ENCODE measurements at places on chromosomes 3 and 15. TPM values are rescaled to one million over a fixed set of nuclear protein-coding genes. Genes with fewer than 3 reads are reported as not detected.
A peak's percentile ranks its signal among the peaks of the same experiment; 100 is the strongest.

GRCh38 chr3:186283651-186284348 is 78.2 kb downstream of the DGKG start:
- no peaks in the 10 kb centered on the region for H3K36me3 ChIP-seq
- no peak for DNase-seq
- H3K4me1 ChIP-seq = peaks cover 41% of the 10 kb centered on the region

DNA sequence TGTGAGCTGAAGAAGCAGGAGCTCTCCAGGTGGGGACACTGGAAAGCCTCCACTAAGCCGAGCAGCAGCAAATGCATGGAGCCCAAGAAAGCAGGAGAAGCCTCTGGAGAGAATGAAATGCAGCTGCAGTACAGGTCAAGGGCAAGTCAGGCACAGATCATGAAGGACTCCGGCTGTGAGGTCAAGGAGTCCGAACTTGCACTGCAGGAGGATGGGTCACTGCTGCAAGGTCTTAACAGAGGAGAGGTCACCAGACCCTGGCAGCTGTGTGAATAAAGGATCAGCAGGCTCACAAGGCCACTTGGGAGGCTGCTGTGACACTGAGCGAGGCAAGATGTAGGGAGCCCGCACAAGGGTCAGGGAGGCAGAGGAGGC is 24.7 kb upstream of the SLC41A3 start:
- H3K27me3 ChIP-seq = no peaks in the 10 kb centered on the region
- H3K4me3 ChIP-seq = no peak overlapping the region
- peak; percentile 49 for DNase-seq
- no peaks in the 10 kb centered on the region for H3K4me1 ChIP-seq
- no peaks in the 10 kb centered on the region for H3K36me3 ChIP-seq
- no peak overlapping the region for H3K27ac ChIP-seq

DNA sequence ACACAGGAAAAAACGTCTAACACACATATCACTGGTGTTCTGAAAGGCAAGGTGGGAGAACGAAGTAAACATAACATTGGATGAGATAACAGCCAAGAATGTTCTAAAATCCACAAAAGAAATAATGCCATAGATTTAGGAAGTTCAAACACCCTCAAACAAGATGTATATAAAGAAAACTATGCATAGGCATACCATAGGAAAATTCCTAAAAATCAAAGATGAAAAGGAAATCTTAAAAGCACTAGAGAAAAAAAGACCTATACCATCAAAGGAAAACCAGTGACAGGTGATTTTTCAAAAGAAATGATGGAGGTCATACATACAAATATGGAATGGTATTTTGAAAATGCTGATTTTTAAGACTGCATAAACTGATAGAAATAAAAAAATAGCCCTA is 57.3 kb downstream of the GLB1 start:
- no peak overlapping the region for H3K4me3 ChIP-seq
- H3K27ac ChIP-seq = no peak overlapping the region
- DNase-seq = no peak
- no peaks in the 10 kb centered on the region for H3K27me3 ChIP-seq

The HHLA2 gene
- total RNA-seq = not detected

The LYZL4 gene
- total RNA-seq = not detected

The ACTC1 gene
- 4.0 TPM for total RNA-seq

DNA sequence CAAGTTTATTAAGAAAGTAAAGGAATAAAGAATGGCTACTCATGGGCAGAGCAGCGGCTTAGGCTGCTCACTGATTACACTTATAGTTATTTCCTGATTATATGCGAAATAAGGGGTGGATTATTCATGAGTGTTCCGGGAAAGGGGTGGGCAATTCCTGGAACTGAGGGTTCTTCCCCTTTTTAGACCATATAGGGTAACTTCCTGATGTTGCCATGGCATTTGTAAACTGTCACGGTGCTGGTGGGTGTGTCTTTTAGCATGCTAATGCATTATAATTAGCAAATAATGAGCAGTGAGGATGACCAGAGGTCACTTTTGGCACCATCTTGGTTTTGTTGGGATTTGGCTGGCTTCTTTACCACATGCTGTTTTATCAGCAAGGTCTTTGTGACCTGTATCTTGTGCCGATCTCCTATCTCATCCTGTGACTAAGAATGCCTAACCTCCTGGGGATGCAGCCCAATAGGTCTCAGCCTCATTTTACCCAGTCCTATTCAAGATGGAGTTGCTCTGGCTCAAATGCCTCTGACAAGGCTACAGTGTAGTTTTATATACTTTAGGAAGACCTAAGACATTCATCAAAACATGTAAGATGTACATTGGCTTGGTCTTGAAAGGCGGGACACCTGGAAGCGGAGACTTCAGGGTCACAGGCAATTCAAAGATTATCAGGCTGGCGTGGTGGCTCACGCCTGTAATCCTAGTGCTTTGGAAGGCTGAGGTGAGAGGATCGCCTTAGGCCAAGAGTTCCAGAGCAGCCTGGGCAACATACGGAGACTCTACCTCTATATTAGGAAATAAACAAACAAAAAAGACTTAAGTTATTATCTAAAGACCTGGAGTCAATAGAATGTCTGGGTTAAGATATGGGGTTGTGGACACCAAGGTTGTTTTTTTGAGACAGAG is 3.2 kb upstream of the BLOC1S6 start:
- H3K4me1 ChIP-seq = peaks cover 19% of the 10 kb centered on the region
- no peak for DNase-seq

GRCh38 chr3:4655145-4656045 is 162.2 kb downstream of the ITPR1 start:
- no peak overlapping the region for H3K4me3 ChIP-seq
- no peak for DNase-seq
- peaks cover 2% of the 10 kb centered on the region for H3K36me3 ChIP-seq
- H3K27me3 ChIP-seq = peaks cover 3% of the 10 kb centered on the region
- peaks cover 5% of the 10 kb centered on the region for H3K4me1 ChIP-seq

DNA sequence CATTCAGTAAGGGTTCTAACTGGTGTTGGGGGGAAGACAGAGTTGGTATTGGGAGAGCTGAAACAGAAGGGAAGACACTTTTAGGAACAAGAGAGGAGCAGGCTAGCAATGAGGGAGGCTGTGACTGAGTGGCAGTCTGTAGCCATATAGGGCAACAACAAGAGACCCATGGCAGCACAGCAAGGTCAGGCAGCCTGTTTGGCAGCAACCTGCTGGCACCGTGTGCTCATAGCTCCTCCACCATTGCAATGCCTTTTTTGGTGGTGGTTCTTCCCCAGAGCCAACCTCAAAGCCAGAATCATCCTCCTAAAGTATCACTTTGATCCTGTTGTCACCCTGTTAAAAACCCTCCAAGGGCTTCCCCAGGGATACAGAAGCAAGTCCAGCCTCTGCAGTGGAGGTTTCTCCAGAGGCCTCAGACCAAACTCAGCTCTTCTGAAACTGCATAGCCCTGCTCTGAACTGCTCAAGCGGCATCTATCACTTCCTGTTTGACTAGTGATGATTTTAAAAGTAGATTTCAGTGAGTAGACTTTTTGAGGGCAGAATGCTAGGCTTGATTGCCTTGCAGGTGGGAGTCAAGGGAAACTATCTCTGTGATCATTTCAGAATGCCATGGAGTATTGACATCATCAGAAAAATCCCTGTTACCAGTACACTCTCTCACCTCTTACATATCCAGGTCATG is 176.9 kb downstream of the STAC start:
- H3K4me1 ChIP-seq = no peaks in the 10 kb centered on the region
- H3K4me3 ChIP-seq = no peak overlapping the region
- H3K36me3 ChIP-seq = no peaks in the 10 kb centered on the region

The RLBP1 gene
- not detected for total RNA-seq

The ATP13A5 gene
- total RNA-seq = not detected

DNA sequence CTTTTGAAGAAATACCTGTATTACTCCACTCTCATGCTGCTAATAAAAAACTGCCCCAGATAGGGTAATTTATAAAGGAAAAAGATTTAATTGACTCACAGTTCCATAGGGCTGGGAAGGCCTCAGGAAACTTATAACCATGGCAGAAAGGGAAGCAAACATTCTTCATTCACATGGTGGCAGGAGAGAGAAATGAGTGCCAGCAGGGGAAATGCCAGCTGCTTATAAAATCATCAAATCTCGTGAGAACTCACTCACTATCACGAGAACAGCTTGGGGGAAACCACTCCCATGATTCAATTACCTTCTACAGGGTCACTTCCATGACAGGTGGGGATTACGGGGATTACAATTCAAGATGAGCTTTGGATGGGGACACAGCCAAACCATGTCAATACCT is 18.7 kb downstream of the MFSD1 start:
- no peaks in the 10 kb centered on the region for H3K27me3 ChIP-seq
- H3K4me3 ChIP-seq = no peak overlapping the region
- no peak overlapping the region for H3K27ac ChIP-seq
- H3K4me1 ChIP-seq = no peaks in the 10 kb centered on the region
- no peak for DNase-seq

- no peaks in the 10 kb centered on the region for H3K36me3 ChIP-seq
- no peak overlapping the region for H3K27ac ChIP-seq
- no peak overlapping the region for H3K4me3 ChIP-seq
- no peaks in the 10 kb centered on the region for H3K4me1 ChIP-seq
Observed at GRCh38 chr3:144754076-144754783, 782.6 kb downstream of the DIPK2A start.

The PLA2G4D gene
- not detected for total RNA-seq

DNA sequence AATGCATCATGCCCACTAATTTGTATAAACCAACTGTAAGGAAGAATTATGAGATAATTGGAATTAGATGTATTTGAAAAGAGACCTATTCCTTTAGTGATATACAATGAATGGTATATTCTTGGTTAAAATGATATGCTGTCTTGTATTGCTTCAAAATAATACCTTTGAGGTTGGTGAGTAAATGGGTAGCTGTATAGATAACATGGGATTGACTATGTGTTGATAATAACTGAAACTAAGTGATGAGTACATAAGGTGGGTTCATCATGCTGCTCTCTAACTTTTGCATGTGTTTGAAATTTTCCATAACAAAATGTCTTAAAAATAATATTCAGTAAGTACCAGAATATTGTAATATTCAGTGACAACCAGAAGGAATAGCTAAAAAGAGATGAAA is 272.6 kb upstream of the ZPLD1 start:
- H3K27ac ChIP-seq = peak overlapping the region; percentile 73
- no peak overlapping the region for H3K4me3 ChIP-seq
- H3K36me3 ChIP-seq = no peaks in the 10 kb centered on the region
- H3K4me1 ChIP-seq = peaks cover 24% of the 10 kb centered on the region

- H3K4me3 ChIP-seq = no peak overlapping the region
- H3K27me3 ChIP-seq = no peaks in the 10 kb centered on the region
- H3K4me1 ChIP-seq = peaks cover 9% of the 10 kb centered on the region
- no peak overlapping the region for H3K27ac ChIP-seq
- DNase-seq = no peak
Observed at GRCh38 chr3:73530022-73530396, 94.7 kb downstream of the PDZRN3 start.

The BCHE gene
- total RNA-seq = 1.4 TPM

DNA sequence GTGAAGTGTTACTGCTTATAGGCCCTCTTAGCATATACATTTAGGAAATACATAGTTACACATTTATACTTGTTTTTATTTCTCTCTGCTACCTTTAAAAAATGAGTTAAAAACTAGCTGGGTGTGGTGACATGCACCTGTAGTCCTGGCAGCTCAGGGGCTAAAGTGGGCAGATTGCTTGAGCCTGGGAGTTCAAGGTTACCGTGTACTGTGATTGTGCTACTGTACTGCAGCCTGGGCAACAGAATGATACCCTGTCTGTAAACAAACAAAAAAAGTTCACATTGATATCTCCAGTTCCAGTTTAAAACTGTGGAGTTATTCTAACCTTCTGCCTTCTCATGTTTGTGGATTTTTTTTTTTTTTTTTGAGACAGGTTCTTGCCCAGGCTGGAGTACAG is 12.1 kb downstream of the PDCD6IP start:
- H3K4me1 ChIP-seq = peaks cover 35% of the 10 kb centered on the region
- no peak overlapping the region for H3K4me3 ChIP-seq
- peaks cover 21% of the 10 kb centered on the region for H3K36me3 ChIP-seq
- no peaks in the 10 kb centered on the region for H3K27me3 ChIP-seq

The MUC20 gene
- total RNA-seq = 6.2 TPM

DNA sequence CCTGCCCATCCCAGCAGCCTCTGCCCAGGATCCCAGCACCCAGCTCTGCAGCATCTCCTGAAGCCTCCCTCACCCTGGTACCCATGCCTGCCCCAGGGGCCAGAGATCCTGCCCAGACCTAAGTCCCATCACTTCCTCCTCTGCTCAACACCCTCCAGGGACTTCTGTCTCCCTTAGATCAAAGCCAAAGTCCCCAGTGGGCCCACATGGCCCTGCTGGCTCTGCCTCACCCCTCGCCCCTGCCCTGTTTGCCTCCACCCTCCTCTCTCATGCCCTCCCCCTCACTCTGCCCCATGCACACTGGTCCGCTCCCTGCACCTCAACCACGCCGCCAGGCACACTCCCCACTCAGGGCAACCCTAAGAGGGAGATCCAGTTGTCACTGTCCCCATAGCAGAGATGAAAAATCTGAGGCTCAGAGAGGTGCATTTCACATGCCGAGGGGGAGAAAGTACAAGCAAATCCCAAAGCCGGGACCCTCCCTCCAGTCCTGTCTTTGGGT is 146.5 kb downstream of the NUP210 start:
- no peaks in the 10 kb centered on the region for H3K36me3 ChIP-seq
- H3K4me3 ChIP-seq = no peak overlapping the region
- H3K27me3 ChIP-seq = peaks cover 40% of the 10 kb centered on the region
- no peak for DNase-seq
- H3K4me1 ChIP-seq = peaks cover 12% of the 10 kb centered on the region

The PYGO1 gene
- total RNA-seq = 18.5 TPM

DNA sequence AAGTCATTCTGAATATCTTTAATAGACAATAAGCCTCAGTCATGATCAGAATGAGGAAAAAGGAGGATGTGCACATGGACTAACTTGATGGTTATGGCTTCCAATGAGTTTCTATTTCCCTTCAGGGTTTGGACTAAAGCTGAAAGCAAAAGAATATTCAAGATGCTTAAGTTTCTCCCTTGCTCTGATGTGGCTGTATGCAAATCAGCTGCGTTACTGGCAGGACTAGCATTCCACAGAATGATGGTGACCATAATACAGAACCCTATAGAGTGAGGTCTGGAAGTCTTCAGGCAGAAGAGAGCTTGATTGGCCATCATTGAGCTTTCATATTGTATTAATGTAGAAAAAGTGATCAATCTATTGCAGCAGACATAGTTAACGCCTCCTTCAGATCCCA is 466.0 kb downstream of the NLGN1 start:
- H3K4me1 ChIP-seq = peaks cover 2% of the 10 kb centered on the region
- no peak overlapping the region for H3K27ac ChIP-seq
- H3K27me3 ChIP-seq = no peaks in the 10 kb centered on the region
- DNase-seq = no peak
- H3K36me3 ChIP-seq = no peaks in the 10 kb centered on the region

The SH3GL3 gene
- not detected for total RNA-seq

GRCh38 chr3:115916866-115917265 is 293.6 kb downstream of the GAP43 start:
- no peak overlapping the region for H3K27ac ChIP-seq
- peaks cover 10% of the 10 kb centered on the region for H3K27me3 ChIP-seq
- no peaks in the 10 kb centered on the region for H3K4me1 ChIP-seq
- H3K4me3 ChIP-seq = no peak overlapping the region

All from osteocyte (in vitro differentiated cells).